Activated CD4-positive, alpha-beta memory T cell treated with anti-CD3 and anti-CD28 coated beads for 36 hours (primary cell): ENCODE measurements at places on chromosomes 5 and 9. TPM values are rescaled to one million over a fixed set of nuclear protein-coding genes. Genes with fewer than 3 reads are reported as not detected.

The TXNDC8 gene
- total RNA-seq, result not detected

The ADRA1B gene
- not detected for total RNA-seq

The FXN gene
- total RNA-seq, result 15.2 TPM

The PCDHB12 gene
- not detected for total RNA-seq

The MVB12B gene
- 1.1 TPM for total RNA-seq

DNA sequence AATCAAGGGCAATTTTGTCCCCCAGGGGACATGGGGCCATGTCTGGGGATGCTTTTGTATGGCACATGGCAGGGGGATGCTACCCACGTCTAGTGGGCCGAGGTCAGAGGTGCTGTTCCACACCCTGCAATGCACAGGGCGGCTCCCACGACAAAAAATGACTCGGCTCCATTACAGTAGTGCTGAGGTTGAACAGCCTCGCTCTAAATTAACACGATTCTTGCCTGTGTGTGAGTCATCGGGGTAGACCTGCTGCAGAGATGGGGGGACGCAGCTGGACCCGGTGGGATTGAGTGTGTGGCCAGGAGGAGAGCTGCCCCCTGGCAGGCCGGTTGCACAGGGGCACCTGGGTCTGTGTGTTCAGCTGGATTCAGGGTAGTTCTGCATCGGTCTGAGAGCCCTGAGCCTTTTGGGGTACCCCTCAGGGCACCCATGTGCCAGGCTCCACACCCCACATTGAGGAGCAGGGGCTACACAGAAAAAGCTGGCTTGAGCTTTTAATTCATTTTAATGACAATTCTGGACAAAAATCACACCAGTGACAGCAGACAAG is 20.0 kb upstream of the COL5A1 start:
- H3K27me3 ChIP-seq, result peaks cover 6% of the 10 kb centered on the region
- no peak overlapping the region for H3K4me3 ChIP-seq
- DNase-seq, result no peak
- no peak overlapping the region for H3K27ac ChIP-seq
- no peaks in the 10 kb centered on the region for H3K36me3 ChIP-seq

DNA sequence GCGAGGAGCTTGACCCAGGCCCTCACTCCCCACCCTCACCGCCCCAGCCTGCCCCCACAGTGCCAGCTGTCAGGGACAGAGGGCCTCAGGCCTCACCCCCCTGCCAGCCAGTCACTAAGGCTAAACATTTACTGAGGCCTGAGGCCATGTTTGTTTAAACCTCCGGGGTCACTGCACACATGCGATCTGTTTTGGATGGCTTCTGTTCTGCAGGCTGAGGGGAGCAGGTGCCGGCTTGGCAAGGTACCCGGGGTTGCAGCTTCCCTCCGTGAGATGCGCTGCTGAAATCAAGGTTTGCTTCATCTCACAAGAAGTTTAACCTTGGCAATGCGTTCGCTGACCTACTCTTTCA is 103.3 kb upstream of the BOD1 start:
- no peaks in the 10 kb centered on the region for H3K4me1 ChIP-seq
- H3K4me3 ChIP-seq, result no peak overlapping the region
- H3K36me3 ChIP-seq, result no peaks in the 10 kb centered on the region
- no peaks in the 10 kb centered on the region for H3K27me3 ChIP-seq
- DNase-seq, result no peak

GRCh38 chr5:74766418-74766848 is 484 bp downstream of the GFM2 start:
- H3K36me3 ChIP-seq, result peaks cover 24% of the 10 kb centered on the region
- DNase-seq, result no peak
- H3K27ac ChIP-seq, result peak overlapping the region; percentile 97
- no peaks in the 10 kb centered on the region for H3K27me3 ChIP-seq
- H3K4me3 ChIP-seq, result peak overlapping the region; percentile 100

DNA sequence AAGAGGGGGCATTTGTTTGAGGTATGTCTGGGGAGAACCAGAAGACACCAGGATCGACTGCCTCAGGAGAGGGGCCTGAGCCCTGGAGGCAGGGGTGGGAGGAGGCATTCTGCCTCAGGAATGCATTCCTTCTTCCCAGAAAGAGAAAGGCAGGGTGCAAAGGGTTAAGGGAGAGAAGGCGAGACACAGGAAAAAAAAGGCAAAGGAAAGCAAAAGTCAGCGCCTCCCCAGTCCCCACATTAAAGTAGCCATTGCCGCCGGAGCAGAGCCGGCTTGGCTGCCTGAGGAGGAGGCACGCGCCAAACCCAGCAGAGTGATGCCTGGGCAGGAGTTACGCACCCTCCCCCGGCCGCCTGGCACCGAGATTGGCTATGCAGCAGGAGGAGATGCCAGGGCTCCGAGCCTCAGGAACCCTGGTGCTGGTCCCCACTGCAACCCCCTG is 123.8 kb upstream of the PHYKPL start:
- no peak overlapping the region for H3K27ac ChIP-seq
- no peaks in the 10 kb centered on the region for H3K36me3 ChIP-seq
- peaks cover 9% of the 10 kb centered on the region for H3K4me1 ChIP-seq
- no peak for DNase-seq
- peaks cover 12% of the 10 kb centered on the region for H3K27me3 ChIP-seq
- H3K4me3 ChIP-seq, result no peak overlapping the region

GRCh38 chr9:131518553-131518952 is 12.5 kb downstream of the UCK1 start:
- no peak for DNase-seq
- H3K4me3 ChIP-seq, result no peak overlapping the region
- peaks cover 37% of the 10 kb centered on the region for H3K36me3 ChIP-seq
- no peaks in the 10 kb centered on the region for H3K27me3 ChIP-seq
- no peaks in the 10 kb centered on the region for H3K4me1 ChIP-seq
- H3K27ac ChIP-seq, result no peak overlapping the region

DNA sequence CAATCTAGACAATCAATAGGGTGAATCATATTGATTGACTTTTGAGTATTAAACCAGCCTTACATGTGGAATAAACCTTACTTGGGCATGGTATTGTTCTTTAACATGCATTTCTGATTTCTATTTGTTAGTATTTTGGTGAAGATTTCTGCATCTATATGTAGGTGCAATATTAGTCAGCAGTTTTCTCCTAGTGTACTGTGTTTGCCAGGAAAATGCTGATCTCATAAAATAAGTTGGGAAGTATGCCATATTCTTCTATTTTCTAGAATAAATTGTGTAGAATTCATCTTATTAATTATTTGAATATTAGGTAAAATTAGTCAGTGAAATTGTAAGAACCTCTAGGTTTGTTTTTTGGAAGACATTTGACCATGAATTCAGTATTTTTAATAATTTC is 38.4 kb downstream of the ANXA2R start:
- H3K36me3 ChIP-seq, result no peaks in the 10 kb centered on the region
- peaks cover 5% of the 10 kb centered on the region for H3K4me1 ChIP-seq
- H3K4me3 ChIP-seq, result no peak overlapping the region
- no peak for DNase-seq

DNA sequence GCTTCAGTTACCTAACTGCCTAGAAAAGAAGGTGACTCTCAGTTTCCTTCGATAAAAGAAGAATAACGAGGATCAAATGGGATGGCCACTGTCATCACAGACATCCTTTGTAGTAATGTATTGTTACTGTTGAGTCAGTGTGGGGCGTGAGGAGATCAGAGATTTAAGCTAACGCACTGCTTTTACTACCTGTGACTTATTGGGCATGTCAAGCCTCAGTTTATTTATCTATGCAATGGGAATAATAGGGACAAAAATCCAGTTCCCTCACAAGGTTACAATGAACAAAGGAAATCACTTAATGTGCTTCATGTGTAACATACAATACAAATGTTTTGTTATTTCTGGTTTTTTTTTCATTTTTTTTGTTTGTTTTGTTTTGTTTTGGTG is 255 bp upstream of the TRPM6 start:
- no peaks in the 10 kb centered on the region for H3K36me3 ChIP-seq
- no peak for DNase-seq

DNA sequence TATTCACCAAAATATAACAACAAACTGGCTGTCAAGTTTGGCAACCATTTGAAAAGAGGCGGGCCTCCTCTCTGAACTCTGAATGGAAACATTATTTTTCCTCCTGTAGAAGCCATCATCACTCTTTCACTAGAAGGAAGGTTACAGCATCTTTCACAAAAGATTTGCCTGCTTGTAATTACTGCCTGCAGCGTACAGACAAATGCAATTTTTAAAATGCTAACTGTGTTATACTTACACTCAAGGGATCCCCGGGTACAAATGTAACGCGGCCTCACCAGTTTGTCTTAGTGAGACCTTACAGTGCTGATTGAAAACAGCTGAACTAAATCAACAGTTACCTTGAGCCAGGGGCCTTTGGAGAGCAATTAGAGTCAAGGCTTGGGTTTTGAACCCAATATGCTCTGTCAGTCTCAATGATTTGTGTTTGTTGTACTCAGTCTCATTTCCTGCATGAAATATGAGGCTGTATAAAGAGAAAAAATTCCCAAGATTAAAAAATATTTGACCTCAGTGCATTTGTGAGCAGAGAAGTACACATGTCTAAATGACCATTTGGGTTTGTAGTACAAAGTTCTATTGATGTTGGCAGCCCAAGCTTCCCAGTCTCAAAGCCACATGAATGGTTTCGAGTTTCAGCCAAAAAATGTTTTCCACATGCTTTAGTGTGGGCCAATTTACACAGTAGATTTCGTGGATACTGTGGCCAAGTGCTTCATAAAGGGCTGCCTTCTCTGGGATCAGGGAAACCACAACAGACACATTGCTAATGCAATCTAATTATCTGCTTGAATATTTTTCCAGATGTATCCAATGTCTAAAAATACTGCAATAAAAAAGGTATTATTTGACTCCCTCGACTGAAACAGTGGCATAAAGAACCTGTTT is 500.0 kb downstream of the SPATA31D1 start:
- DNase-seq, result no peak
- H3K4me1 ChIP-seq, result no peaks in the 10 kb centered on the region
- no peaks in the 10 kb centered on the region for H3K36me3 ChIP-seq
- no peak overlapping the region for H3K4me3 ChIP-seq
- H3K27ac ChIP-seq, result no peak overlapping the region

DNA sequence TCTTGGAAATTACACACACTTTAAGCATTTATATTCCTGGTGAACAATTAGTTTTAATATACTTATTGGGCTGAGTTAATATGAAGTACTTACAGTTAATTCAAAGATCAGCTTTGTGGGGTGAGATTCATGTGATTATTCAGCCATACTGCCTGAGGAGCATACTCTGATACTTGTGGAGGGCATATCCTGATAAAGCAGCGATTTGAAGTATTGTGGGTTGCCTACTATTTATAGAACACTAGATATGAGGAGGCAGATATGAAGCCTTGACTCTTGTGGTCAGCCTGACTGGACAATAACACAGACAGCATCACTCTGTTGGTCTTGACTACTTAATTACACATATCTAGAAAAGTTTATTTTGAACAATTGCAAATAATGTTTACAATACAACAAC is 27.0 kb upstream of the AGGF1 start:
- no peak overlapping the region for H3K4me3 ChIP-seq
- no peak overlapping the region for H3K27ac ChIP-seq
- peaks cover 11% of the 10 kb centered on the region for H3K27me3 ChIP-seq
- H3K4me1 ChIP-seq, result no peaks in the 10 kb centered on the region

DNA sequence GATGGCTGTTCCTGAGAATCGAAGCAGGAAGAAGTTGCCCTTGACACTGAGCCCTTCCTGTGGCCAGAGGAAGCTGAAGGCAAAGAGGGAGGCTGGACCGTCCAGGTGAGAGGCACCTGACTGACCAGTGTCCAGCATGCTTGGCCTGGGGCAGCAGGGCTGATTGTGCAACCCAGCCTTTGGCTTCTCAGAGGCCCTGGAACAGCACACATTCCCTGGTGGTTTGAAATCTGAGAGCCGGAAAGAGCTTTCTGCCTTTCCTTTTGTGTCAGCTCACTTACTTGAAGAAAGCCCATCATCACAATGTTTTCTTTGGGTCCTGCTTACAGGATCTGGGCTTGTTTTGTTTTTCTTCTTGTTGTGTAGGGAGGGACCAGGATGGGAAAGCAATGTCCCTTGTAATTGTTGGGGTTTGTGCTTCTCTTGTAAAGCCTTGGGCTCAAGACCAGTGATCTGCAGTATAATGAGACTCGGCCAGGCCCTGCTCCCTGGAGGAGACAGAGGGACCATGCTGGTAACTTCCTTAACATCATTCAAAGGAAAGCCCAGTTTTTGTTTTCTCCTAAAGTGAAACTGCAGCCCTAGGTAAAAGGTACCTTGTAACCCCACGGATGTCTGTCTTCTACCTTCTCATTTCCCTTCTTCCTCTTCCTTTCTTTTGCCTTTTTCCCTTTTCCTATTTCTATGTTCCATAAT is 213.7 kb downstream of the NXNL2 start:
- peaks cover 11% of the 10 kb centered on the region for H3K27me3 ChIP-seq
- no peak for DNase-seq
- no peak overlapping the region for H3K27ac ChIP-seq
- no peaks in the 10 kb centered on the region for H3K4me1 ChIP-seq
- no peaks in the 10 kb centered on the region for H3K36me3 ChIP-seq

DNA sequence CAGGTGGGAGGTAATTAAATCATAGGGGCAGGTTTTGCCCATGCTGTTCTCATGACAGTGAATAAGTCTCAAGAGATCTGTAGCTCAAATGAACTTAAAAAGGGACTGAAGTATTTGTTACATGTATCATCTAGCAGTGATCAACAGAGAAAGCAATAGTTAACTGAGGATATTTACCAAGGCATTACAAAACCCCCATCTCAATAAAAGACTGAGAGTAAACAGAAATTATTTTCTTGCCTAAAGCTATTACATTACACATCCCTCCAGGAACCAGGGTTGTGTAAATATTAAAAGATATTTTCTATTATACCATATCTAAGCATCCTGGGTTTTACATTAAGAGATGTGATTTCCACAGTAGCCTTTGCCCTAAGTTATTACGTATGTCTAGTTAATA is 169.9 kb downstream of the CTNND2 start:
- H3K36me3 ChIP-seq, result no peaks in the 10 kb centered on the region
- no peak overlapping the region for H3K4me3 ChIP-seq
- no peak overlapping the region for H3K27ac ChIP-seq
- H3K27me3 ChIP-seq, result no peaks in the 10 kb centered on the region

DNA sequence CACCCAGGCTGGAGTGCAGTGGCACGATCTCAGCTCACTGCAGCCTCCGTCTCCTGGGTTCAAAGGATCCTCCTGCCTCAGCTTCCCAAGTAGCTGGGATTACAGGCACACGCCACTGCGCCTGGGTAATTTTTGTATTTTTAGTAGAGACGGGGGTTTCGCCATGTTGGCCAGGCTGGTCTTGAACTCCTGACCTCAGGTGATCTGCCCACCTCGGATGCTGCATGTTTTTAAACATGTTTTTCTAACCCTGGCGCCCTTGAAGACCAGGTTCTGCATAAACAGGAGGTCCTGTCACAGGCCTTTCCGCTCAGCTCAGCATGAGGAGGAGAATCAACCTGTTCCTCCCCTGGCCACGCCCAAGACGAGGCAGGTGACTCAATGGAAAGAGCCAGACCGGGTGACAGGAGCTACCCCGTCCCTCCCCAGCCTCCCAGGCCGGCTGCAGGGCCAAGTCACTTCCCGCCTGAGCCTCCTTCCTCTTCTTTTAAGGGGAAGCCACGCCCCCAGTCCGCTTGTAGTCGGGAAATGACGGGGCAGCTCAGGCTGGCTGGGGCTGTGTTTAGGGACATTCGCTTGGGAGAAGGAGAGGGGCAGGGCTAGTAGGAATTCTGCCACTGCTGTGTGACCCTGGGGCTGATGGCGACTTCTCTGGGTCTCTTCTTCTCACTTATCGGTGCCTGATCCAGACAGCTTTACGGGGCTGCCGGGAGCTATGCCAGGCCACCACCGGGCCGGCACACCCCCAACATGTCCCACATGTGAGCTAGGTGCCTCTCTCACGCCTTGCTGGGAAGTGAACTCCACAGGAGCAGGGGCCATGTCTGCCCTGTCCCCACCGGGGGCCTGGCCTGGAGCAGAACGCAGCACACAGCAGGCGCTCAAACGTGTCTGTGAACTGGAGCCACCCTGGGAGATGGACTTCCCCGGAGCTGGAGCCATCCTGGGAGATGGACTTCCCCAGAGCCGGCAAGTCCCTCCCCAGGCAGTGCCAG is 6.1 kb downstream of the NOTCH1 start:
- peak overlapping the region; percentile 78 for H3K4me3 ChIP-seq
- H3K27ac ChIP-seq, result peak overlapping the region; percentile 99
- peaks cover 27% of the 10 kb centered on the region for H3K36me3 ChIP-seq
- peaks cover 73% of the 10 kb centered on the region for H3K4me1 ChIP-seq
- DNase-seq, result peak; percentile 99
